ENCODE measurements at places on chromosomes 13 and 19.

DNA sequence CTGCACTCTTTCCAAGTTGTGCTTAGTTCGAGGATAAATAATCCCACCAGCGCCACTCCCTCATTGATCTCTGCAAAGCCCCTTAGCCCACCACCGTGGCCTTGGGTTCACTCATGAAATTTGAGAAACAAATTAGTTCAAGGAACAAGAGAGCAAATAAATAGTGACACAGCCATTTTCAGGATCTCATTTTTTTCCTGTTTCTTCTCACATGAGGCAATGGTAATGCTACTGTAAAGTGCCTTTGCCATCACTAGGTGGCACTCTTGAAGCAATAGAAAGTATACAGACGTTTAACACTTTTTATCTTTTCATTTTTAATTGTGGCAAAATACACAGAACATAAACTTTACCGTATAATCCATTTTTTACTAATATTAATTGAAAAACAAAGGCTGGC lies 76.8 kb upstream of the ZNF835 start:
- no peak for DNase-seq

DNA sequence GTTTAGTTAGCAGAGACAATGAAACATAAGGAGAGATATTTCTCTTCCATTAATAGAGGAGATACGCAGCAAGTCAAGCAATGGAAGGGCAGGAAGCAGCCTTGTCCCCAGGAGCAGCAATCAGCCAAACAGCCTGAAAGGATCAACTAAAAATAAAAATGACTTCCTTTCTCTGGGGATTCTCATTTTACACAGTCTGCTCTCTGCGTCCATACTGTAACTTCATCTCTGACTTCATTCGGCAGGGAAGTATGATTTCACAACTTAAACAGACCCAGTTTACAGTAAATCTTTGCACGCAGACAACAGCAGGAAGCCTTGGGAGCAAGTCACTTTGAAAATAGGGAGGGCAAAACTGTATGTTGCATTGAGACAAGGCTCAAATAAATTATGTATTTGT lies 826.7 kb downstream of the DIAPH3 start:
- no peak for DNase-seq

- no peak for DNase-seq
Measured at GRCh38 chr19:45296355-45296754, 26.3 kb downstream of the CKM start.

DNA sequence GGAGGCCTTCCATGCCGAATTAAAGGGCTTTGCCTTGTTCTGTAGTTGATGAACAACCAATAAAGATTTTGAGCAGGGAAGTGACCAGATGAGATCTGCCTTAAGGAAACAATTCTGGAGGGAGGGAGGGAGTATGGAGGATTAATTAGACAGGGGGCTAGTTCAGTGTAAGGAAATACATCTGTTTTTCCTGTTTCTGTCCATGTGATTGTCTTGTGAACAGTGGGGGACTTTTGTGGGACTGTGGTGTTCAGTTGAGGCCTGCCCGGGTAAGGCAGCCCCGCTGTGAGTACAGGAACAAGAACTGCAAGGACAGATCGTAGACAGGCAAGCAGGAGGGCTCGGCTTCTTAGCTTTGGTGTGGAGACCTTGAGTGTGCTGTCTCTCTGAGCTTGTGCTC lies 59.0 kb downstream of the DGKH start:
- no peak for DNase-seq

- no peak for DNase-seq
Measured at GRCh38 chr19:4375164-4376027, 25.0 kb downstream of the SH3GL1 start.

- DNase-seq = no peak
Measured at GRCh38 chr13:85841427-85841826, 42.2 kb upstream of the SLITRK6 start.

GRCh38 chr19:41934849-41935374 lies 6.7 kb upstream of the ERFL start:
- peak; percentile 63 for DNase-seq

GRCh38 chr13:73364736-73365135 lies 305.9 kb downstream of the KLF5 start:
- DNase-seq = no peak

All from stimulated activated CD4-positive, alpha-beta T cell treated with anti-CD3 and anti-CD28 coated beads, Interleukin-1b, Interleukin-23, amount 100 ng/mL, for 4 hours (primary cell).